A549 treated with dexamethasone at 1 μM for 4 hours (cell line): ENCODE measurements at places on chromosomes 7 and 10. TPM values are rescaled to one million over a fixed set of nuclear protein-coding genes. Genes with fewer than 3 reads are reported as not detected.

Gene ICA1
- 0.66 to 1.3 TPM (median 0.97 TPM) in 5 replicates for total RNA-seq

Gene CBLL1
- 32.6 to 51.5 TPM (median 42.4 TPM) in 5 replicates for total RNA-seq

Gene CALHM1
- not detected in 5 replicates for total RNA-seq

Gene HYAL4
- total RNA-seq, result 0.04 TPM in 1 of 5 replicates, not detected in the others

Gene PHKG1
- total RNA-seq, result 0.39 to 0.77 TPM (median 0.54 TPM) in 5 replicates

Gene HABP2
- 0.07 to 0.14 TPM (median 0.11 TPM) in 5 replicates for total RNA-seq

Gene CDNF
- 0.86 to 2.1 TPM (median 1.3 TPM) in 5 replicates for total RNA-seq

Gene MRLN
- not detected in 5 replicates for total RNA-seq

Gene TMEM176B
- total RNA-seq, result 0.12 to 0.22 TPM (median 0.14 TPM) in 3 of 5 replicates, not detected in the others

Gene SLC37A3
- total RNA-seq, result 24.0 to 30.5 TPM (median 27.2 TPM) in 5 replicates

Gene SLC13A1
- not detected in 5 replicates for total RNA-seq

Gene BMPER
- 4.2 to 6.8 TPM (median 4.6 TPM) in 5 replicates for total RNA-seq

Gene TMEM213
- not detected in 5 replicates for total RNA-seq

Gene TAS2R3
- total RNA-seq, result 0.10 TPM in 1 of 5 replicates, not detected in the others

Gene NPFFR1
- total RNA-seq, result 0.01 to 0.02 TPM (median 0.01 TPM) in 4 of 5 replicates, not detected in the other

Gene KNDC1
- 0.60 to 1.5 TPM (median 1.3 TPM) in 5 replicates for total RNA-seq

Gene LDB3
- 0.12 to 0.29 TPM (median 0.18 TPM) in 5 replicates for total RNA-seq

Gene TBX20
- 1.4 to 3.6 TPM (median 3.1 TPM) in 5 replicates for total RNA-seq

Gene PIP4K2A
- 20.2 to 34.0 TPM (median 26.3 TPM) in 5 replicates for total RNA-seq

Gene CCNY
- 45.3 to 56.4 TPM (median 51.2 TPM) in 5 replicates for total RNA-seq

Gene RELN
- 0.04 to 0.12 TPM (median 0.07 TPM) in 3 of 5 replicates, not detected in the others for total RNA-seq

Gene NPM3
- total RNA-seq, result 98.7 to 118 TPM (median 105 TPM) in 5 replicates

Gene HOXA5
- 4.3 to 6.1 TPM (median 5.0 TPM) in 5 replicates for total RNA-seq

Gene CYP3A4
- 0.05 to 0.14 TPM (median 0.08 TPM) in 4 of 5 replicates, not detected in the other for total RNA-seq

Gene GOLGA7B
- total RNA-seq, result 3.1 to 4.2 TPM (median 3.8 TPM) in 5 replicates

Gene METTL27
- total RNA-seq, result 6.8 to 10.4 TPM (median 10.2 TPM) in 5 replicates

Gene RNF32
- total RNA-seq, result 0.70 to 2.1 TPM (median 1.5 TPM) in 5 replicates
